CD4-positive, alpha-beta T cell treated with Interleukin-2 at 100 ng/mL for 4 hours (primary cell): ENCODE measurements at places on chromosomes 5 and 9.

- DNase-seq = no peak
Measured at GRCh38 chr5:73603998-73604397, 22.0 kb upstream of the ARHGEF28 start.

DNA sequence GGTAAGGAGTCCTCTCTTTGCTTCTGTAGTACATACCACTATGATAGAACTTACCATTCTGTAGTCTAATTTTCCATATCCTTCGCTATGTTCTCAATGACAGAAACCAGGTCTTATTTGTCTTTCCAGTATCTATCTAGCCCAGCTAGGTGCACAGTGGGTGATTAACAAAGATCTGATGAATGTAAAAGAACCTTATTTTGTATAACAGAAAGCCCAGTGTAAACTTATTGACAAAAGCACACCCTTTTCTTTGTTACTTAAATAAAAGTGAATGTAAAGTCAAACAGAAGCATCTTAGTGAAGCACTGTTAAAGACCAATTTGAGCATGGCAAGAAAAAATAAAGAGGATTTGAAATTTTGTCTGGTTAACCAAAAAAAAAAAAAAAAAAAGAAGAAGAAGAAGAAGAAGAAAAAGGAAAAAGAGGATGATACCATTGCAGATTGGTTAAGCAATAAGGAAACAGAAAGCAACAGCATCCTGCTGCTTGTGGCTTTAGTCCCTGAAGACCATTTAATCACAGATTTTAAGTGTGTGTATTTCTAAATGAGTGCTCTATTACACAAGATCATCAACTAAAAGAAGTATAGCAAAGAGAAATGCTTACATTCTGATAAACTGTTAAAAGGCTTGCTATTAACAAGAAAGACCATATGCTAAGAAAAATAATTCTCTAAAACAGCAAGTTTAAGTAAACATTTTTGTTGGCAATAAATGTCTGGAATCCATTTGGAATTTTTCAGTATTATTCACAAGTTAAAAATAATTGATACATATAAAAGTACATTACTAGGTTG is 21.2 kb downstream of the MEGF9 start:
- no peak for DNase-seq

DNA sequence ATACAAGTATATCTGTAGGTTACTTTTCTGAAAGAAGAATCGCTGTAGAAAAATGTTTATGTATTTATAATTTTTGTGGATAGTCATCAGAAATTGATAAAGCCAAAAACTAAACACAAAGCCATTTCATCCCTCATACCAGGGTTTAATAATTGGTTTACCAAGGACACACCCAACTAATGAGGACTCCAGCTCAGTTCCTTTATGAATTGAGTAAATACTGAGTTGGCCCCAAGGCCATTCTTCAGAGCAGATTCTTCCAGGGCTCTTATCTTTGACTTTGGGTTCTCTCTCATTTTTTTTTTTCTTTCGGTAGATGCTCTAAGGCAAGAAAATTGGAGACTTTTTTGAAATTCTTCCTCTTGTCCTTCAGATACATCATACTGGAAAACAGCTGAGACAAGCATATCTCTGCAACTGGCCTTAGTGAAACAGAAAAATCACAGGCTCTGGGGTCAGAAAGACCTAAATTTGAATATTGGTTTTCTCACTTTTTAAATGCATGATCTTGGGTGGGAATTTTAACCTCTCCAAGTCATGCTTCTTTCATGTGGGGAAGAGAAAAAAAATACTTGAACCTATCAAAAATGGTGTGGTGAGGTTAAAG is 401.8 kb downstream of the ARHGEF28 start:
- no peak for DNase-seq

- no peak for DNase-seq
Measured at GRCh38 chr9:84974855-84975254, 305.3 kb downstream of the NTRK2 start.

DNA sequence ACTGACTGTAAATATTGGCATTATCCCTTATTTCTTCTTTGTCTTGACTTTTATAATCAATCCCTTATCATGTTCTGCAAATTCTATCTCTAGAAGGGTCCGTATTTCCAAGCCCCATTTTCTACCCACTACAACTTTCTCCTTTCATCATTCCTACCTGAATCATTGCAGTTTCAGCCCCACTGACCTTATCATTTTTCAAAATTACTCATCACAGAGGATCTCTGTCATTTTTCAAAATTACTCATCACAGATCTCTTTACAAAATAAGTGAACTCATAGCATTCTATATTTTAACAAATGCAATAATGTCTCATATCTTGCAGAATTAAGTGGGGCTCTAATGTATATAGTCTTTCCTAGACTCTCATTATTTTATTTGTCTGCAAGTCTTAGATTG is 256.9 kb upstream of the COX7C start:
- no peak for DNase-seq

DNA sequence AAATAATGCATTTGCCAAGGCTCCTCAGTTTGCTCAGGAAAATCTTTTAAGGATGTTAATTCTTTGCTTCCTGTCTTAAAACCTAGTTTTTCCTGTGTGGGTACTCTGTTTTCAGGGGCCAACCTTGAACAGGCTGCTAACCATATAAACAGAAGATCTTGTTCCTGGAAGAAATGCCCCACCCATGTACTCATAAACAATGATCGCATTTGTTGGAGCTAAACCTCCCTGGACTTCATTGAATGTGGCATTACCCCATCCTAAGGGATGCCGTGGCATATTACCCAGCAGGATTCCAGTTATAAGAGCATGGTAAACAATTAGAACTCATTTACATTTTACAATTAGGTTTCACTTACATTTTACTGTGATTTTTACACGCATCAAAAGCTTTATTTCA is 436.0 kb downstream of the ZNF608 start:
- DNase-seq = no peak

DNA sequence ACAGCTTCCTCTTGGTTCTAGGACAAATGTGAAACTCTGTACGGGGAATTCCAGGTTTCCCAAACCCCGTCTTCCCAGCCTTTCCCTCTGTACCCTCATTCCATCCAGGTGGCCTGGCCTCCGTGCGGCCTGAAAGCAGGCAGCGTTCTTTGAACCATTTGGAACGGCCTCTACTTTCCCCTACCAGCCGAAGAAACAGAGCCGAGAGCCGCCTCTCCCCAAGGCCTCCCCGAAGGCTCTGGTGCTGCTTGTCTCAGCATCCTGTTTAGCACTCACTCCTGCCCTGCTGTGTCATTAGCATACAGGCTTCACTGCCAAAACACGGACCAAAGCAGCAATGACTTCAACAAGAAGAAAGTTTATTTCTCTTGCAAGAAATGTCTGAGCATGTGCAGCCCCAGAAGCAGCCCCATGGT is 137.7 kb downstream of the HSD17B3 start:
- DNase-seq = no peak

DNA sequence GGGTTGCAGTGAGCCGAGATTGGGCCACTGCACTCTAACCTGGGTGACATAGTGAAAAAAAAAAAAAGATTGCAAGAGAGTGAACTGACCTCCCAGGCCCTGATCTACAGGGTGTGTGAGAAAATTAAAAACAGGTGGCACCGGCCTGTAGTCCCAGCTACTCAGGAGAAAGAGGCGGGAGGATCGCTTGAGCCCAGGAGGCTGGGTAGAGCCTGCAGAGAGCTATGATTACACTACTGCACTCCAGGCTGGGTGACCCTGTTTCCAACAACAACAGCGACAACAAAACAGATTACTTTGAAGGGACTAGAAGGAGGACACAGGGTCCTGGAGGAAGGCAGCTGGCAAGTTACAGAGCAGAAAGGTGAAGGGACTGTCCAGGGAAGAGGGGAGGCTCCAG is 42.2 kb upstream of the FABP6 start:
- no peak for DNase-seq

DNA sequence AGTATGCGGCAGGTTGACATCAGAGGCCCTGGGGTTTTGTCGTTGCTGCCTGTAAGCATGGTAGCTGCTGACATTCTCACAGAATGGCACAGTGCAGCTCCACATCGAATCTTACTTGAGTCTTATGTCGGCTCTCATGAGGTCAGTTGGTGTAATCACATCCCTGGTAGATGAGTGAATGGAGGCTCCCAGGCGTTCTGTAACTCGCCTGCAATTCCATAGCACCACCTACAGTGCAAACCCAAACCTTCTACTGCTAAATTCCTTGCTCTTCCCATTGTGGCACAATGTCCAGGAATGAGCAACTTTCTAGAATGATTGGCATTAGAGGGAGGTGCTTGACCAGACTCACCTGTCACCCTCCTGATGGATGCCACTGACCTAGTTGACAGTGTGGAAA is 578.4 kb downstream of the CCDC171 start:
- DNase-seq = no peak
